ENCODE measurements at places on chromosomes 5 and 9. TPM values are rescaled to one million over a fixed set of nuclear protein-coding genes. Genes with fewer than 3 reads are reported as not detected.

Gene RXRA
- 70.6 TPM for total RNA-seq

Gene ITGA1
- 0.33 TPM for total RNA-seq

Gene SIT1
- not detected for total RNA-seq

GRCh38 chr9:101027733-101028345, 688 bp upstream of the PLPPR1 start:
- H3K27ac ChIP-seq = peak overlapping the region; percentile 75
- no peaks in the 10 kb centered on the region for H3K36me3 ChIP-seq
- peaks cover 70% of the 10 kb centered on the region for H3K27me3 ChIP-seq
- H3K4me3 ChIP-seq = peak overlapping the region; percentile 84

DNA sequence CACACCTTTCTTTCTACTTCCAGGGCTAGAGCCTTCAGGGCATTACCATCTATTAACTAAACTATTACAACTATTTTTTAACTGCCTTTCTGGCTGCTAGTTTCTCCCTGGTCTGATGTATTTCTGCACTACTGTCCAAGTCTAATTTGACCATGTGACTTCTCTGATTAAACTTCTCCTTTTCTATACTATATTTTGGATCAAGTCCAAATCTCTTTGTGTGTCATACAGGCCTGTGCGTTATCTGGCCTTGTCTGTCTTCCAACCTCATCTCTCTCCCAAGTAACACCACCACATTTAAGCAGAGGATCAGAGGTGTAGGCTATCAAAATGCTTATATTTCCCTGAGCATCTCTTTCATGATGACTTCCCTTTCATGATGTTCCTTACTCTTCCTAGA, 47.2 kb upstream of the OR13F1 start:
- H3K36me3 ChIP-seq = no peaks in the 10 kb centered on the region
- DNase-seq = no peak
- no peak overlapping the region for H3K4me3 ChIP-seq
- no peak overlapping the region for H3K27ac ChIP-seq
- H3K4me1 ChIP-seq = no peaks in the 10 kb centered on the region
- H3K27me3 ChIP-seq = no peaks in the 10 kb centered on the region

Data from endodermal cell (in vitro differentiated cells).